ENCODE measurements at places on chromosomes 1 and 21. TPM values are rescaled to one million over a fixed set of nuclear protein-coding genes. Genes with fewer than 3 reads are reported as not detected.

The CASQ2 gene
- 0.26 TPM for total RNA-seq

- no peak for DNase-seq
- no peaks in the 10 kb centered on the region for H3K36me3 ChIP-seq
- H3K4me1 ChIP-seq = no peaks in the 10 kb centered on the region
These were observed 34.0 kb upstream of the C1orf115 start for GRCh38 chr1:220655961-220656740.

DNA sequence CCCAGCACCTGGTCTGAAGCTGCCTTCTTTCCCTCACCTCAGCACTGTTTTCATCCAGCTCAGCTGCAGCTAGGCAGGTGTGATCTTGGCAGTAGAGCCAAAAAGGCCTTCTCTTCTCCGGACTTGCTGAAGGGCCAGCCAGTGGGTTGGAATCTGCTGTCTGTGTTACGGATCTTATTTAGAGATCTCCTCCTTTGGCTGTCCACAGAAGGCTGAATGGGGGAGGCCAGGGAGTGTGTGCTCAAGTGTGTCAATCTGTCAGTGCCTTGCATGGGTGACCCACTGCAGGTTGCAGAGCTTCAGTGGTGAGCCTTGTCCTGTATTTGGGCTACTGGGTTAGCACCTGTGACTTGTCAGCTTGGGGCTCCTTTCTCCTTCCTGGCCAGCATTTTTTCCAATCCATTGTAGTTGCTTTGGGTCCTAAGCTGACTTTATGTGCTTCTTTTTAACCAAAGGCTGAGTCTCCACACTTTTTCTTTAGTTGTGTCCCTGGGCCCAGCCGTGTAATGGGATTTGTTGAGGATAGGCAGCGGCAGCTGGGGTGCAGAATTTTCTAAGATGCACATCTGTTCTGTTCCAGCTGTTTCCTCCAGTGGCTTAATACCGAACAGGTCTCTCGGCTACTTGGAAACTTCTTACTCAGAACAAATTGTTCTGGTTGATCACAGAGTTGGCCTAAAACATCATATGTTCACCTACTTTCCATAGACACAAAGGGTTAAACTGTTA, 126.8 kb downstream of the PEX14 start:
- H3K36me3 ChIP-seq = no peaks in the 10 kb centered on the region
- H3K27ac ChIP-seq = no peak overlapping the region
- no peak for DNase-seq
- H3K27me3 ChIP-seq = no peaks in the 10 kb centered on the region
- no peaks in the 10 kb centered on the region for H3K4me1 ChIP-seq

DNA sequence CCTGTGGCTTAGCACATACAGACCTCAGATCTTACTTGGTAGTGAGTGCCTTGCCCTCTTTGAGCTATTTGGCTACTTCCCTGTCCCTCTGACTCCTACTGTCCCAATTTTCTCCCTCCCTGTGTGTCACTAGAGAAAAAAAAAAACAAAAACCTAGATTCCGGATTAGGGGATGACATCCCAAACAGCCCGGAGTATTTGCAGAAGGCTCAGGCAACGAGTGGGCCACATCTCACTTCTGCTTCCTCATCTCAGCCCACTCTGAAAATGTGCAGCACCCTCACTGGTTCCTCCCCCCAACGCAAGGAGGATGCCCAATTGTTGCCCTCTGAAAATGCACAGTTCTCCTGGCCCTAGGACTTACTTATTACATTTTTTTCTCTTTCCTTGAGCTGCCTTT, 4.9 kb downstream of the NHLH1 start:
- H3K27ac ChIP-seq = no peak overlapping the region
- H3K27me3 ChIP-seq = peaks cover 13% of the 10 kb centered on the region
- no peak overlapping the region for H3K4me3 ChIP-seq
- no peaks in the 10 kb centered on the region for H3K4me1 ChIP-seq

DNA sequence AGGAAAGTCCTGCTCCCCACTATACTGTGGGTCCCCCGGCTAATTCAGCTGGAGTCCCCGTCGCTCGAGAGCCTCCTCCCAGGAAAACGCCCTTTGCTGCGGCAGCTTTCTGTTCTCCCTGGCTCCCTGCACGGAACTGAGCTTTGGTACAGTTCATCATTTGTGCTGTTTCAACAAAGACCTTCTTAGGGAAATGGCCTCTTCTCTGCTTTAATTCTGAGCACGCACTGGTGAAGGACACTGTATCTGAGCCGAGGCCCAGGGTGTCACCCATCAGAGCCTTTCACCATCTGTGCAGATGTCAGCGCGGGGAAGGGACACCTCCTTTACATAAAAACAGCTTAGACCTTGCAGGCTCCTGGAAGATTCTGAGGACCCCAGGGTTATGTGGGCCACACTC, 13.5 kb upstream of the PEX10 start:
- H3K36me3 ChIP-seq = no peaks in the 10 kb centered on the region
- DNase-seq = no peak
- no peak overlapping the region for H3K4me3 ChIP-seq
- no peak overlapping the region for H3K27ac ChIP-seq
- no peaks in the 10 kb centered on the region for H3K4me1 ChIP-seq
- peaks cover 12% of the 10 kb centered on the region for H3K27me3 ChIP-seq
